ENCODE measurements at places on chromosomes 7 and 10.

DNA sequence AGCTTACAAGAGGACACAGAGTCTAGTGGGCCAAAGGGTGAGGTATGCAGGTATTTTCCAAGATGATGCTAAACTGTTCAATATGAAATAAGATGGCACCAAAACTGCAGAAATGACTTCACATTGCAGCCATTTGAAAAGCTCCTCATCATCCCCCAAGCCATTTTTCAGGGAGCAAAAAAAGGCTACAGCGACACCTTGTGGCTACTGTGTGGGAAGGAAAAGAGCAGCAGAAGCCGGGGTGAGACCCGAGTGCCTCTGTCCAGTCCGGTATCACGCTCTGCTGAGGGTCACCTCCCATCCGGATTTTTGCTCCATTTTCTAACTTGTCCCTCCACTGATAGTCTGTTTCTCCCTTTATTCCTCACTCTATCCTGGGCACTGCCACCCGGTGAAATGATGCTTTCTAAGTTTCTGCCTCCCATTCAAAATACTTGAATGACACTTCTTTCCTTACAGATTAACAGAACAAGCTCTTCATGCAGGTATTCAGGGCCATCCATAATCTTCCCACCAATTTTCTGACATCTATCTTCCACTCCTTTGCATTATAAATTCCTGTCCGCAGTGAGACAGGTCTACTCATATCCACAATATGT lies 220.2 kb downstream of the DGKI start:
- DNase-seq = no peak

GRCh38 chr10:51023636-51024035 lies 50.7 kb upstream of the PRKG1 start:
- no peak for DNase-seq

- DNase-seq = no peak
Measured at GRCh38 chr10:74730246-74730645, 96.2 kb upstream of the KAT6B start.

- DNase-seq = no peak
Measured at GRCh38 chr7:147857152-147858140, 733.1 kb upstream of the C7orf33 start.

DNA sequence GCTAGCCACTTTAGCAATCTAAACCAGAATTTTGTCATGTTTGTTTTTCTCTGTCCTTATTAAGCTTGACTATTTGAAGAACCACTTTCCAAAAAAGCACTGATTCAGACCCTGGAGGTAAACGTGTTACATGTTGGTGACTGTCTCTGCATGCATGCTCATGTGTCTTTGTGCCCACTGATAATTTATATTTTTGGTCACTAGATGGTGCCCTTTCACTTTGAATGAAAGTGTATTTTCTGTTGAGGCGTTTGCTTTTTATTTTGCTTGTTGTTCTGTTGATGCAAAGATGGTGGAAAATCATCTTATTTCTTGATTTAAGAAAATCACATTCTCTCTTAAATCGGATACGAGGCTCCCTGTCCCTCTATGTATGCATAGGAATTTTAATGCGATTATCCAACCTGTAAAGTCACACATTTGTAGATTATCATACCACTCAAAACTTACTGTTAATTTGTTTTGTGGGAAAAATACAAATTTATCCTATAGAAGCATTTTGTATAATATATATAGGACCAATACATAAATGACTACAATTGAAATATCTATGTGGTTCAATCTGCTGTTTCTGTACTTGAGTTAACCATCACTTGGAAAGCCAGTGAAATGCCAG lies 269.3 kb downstream of the BICC1 start:
- no peak for DNase-seq

GRCh38 chr10:9685596-9685995 lies 1332.1 kb upstream of the CELF2 start:
- DNase-seq = no peak

GRCh38 chr7:134795231-134795630 lies 15.8 kb downstream of the CALD1 start:
- DNase-seq = no peak

DNA sequence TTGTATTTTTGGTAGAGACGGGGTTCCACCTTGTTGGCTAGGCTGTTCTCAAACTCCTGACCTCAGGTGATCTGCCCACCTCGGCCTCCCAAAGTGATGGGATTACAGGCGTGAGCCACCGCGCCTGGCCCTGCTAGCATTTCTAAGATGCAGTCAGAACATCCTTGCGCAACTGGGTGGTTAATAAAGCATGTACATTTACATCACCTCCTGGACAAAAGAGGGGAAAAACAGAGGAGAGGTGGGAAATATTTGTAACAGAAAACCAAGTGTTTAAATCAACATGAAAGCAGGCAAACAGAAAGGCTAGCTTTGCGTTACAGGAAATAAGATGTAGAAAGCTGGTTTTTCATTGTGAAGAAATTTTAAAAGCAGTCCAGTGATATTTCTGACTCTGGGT lies 220.9 kb upstream of the KMT2E start:
- DNase-seq = no peak

DNA sequence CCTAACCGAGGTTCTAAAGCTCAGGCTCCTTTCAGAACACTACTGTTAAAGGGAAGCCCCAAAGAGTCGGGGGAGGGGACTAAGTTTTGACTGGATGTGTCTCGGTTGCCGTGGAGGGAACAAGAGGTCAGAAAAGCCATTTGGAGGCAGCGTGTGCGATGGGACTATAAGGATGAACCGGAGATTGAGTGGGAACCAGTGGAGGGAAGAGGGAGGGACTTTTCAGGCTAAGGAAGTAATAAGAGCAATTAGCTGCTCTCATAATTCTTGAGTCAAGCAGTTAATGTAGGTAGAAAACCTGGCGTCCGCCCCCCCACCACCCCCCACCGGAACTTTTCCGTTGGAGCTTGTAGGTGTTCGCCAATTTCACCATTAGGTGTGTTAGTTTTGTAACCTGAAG lies 491 bp upstream of the AKAP9 start:
- no peak for DNase-seq

DNA sequence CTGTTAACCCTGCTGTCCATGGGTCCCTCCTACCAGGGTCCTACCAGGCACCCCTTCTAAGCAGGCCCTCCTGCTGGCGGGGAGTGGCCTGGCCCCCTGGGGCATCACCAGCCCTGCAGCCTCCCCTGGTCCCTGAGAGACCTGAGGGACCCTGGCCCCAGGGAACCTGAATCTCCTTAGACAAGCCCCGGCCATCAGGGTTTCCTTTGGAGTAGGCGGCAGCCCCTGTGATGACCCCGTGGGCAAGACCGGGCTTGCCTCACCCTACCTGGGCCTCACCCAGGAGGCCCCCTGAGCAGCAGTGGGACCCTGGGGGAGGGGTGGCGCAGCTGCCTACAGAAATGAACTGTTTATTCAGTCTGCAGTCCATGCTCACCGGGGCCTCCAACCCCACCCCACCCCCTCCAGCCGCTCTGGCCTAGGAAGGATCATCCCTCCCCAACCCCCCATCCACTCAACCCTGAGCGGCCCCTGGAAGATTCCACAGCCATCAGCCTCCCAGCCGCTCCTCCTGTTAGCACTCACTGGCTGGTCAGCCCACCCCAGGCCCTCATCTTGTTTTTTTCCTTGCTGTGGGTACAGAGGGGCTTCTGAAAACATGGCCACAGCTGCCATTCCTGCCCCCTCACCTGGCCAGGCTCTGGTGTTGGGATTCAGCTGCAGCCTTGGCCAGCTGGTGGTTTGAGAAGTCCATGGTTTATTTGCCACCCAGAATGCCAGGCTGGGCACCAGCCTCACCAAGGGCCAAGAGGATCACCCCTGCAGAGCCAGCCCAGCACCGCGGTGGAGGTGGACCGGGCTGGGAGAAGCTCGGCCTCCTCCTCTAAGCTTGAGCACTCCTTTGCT lies 34.8 kb upstream of the CHST15 start:
- DNase-seq = no peak

DNA sequence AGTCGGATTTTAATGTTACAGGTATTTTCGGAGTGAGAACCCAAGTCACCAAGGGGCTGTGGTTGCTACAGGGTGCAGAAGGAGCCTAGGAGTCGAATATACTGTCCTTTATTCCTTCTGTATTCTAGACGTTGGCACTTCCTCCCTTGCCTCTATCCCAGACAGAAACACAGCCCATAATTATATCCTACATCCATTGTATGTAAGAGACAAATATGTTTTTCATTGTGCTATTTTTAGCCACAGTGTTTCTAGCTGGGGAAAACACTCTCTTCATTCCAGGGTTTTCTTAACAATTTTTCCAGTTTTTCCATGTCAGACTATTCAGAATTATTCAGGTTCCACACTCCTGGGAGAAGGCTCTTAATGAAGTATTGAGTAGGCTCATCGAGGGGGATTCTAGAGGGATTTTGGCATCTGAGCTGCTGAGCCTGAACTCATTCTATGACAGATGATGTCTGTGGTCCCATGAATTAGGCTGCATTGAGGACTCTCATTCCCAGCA lies 32.6 kb downstream of the KIAA1217 start:
- no peak for DNase-seq

DNA sequence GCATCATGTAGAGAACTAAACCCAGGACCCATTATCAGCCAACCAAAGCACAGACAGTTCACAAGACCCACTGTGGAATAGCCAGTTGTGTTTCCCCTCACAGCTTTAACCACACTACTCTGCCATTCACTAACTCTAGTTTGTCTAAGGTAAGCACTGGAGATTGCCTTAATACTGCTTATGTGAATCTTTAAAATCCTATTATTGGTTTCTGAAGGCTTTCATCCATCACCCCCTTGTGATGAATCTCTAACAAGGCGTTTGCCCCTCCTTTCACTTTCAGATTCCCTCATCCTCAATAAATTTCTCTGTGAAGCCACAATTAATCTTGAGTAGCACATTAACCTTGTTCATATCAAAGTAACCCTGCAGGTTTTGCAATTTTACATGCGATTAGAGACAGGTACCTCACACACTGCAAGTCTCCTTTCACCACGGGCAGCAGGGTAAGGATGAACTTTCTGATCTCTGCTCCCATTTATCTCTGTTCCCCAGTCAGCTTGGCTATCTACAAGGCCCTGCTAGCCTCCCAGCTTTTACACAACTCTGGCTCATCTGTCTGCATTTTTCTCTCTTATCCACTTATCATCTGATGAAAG lies 785.6 kb downstream of the REEP3 start:
- DNase-seq = no peak

DNA sequence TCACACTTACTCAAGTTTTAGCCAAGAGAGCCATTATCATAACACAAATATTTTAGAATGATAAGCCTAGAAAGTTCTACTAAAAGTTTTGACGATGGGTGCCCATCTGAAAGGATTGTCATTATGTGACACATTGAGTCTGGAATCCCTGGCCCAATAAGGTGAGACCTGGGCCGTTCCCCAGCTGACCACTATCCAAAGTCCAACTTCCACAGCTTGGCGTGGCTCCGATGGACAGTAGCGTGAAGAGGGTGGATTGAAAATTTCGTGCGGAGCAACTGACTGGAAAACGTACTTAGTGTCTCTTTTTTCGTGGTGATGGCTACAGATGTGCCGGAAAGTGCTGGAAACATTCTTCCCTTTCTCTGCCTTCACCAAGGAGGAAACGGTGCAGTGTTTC lies 439.0 kb upstream of the ZMIZ1 start:
- DNase-seq = no peak

DNA sequence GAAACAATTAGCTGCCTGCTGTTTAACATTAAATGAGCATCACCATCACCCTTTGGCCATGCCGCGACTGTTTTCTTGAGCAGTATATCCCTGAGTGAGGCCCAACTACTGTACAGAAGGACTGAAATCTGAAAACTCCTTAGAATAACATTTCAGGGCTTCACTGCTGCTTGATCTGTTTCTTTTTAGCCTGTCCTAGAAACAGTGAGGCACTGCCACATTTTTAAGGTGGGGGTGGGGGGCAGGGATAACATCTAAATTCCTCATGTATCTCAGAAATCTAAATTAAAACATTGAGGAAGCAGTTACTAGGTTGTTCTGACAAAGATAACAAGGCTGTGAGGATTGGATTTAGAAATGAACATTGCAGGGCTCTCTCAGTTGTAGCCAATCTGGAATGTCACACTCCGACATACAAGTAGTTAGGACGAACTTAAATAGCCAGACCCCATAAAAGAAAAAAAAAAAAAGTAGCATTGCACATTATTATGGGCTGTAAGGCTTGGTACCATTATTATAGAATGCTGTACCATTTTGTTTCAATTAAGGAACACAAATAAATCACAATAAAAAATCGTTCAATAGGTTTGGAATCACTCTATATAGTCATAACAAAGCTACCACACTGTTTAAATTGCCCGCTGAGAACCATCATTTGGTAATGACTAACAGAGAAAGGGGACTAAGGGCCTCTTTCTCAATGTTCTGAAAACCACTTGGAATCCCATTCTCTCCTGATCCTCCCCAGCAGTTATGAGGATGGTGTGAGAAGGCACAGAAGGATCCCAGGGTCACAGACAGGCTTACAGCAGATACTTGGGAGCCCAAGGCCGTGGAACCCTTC lies 256.1 kb downstream of the INHBA start:
- no peak for DNase-seq

DNA sequence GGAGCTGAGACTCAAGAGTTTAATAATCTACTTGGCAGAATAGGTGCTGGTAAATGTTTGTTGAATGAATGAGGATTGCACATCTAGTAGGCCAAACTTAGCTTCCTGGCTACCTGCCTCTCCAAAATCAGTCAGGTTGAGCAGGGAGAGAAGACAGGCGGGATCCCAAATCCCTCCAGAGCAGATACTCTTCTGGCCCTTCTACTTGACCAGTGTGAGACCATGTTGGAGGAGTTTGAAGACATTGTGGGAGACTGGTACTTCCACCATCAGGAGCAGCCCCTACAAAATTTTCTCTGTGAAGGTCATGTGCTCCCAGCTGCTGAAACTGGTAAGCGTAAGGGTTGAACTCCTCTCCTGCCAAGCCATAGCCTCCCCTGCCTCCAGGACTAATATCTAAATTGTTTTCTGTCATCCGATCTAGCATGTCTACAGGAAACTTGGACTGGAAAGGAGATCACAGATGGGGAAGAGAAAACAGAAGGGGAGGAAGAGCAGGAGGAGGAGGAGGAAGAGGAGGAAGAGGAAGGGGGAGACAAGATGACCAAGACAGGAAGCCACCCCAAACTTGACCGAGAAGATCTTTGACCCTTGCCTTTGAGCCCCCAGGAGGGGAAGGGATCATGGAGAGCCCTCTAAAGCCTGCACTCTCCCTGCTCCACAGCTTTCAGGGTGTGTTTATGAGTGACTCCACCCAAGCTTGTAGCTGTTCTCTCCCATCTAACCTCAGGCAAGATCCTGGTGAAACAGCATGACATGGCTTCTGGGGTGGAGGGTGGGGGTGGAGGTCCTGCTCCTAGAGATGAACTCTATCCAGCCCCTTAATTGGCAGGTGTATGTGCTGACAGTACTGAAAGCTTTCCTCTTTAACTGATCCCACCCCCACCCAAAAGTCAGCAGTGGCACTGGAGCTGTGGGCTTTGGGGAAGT lies 2.2 kb upstream of the MBLAC1 start:
- DNase-seq = no peak

GRCh38 chr7:1646957-1647891 lies 22.9 kb upstream of the ELFN1 start:
- DNase-seq = no peak

GRCh38 chr7:55514546-55515265 lies 57.6 kb downstream of the VOPP1 start:
- DNase-seq = no peak

- no peak for DNase-seq
Measured at GRCh38 chr7:144437370-144438191, 34.1 kb upstream of the NOBOX start.

- DNase-seq = no peak
Measured at GRCh38 chr7:36747280-36748016, 23.2 kb upstream of the AOAH start.
